GM23248 (cell line): ENCODE measurements at places on chromosomes 11 and 22.

- no peak for DNase-seq
Measured at GRCh38 chr11:118153516-118153915, 893 bp upstream of the SCN4B start.

DNA sequence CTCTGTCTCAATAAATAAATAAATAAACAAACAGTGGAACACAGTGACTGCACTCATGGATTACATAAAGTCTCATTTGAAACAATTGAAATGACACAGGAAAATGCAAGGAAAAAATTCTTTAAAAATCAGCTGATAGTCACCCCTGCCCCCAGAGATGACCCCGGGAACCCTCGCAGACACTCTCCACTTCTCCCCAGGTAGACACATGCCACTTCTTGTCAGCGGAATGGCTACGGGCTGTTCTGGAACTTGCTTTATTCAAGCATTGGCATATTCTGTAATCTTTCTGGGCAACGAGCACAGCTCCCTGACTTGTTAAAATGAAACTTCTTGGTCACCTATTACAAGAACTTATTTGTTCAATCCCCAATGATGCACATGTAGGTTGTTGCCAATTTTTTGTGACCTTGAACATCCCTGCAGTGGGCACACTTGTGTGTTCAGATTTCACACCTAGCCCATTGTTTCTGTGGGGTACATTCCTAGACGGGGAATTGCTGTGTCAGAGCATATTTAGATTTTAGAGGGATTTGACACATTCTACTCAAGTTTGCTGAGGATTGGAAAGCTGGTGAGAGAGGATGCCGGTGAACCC lies 32.8 kb downstream of the MYEOV start:
- DNase-seq = no peak

GRCh38 chr11:112177589-112177988 lies 2.3 kb downstream of the BCO2 start:
- DNase-seq = no peak

GRCh38 chr11:66168289-66168688 lies 98.2 kb downstream of the PACS1 start:
- DNase-seq = no peak

- no peak for DNase-seq
Measured at GRCh38 chr11:82995754-82996398, 75.8 kb downstream of the RAB30 start.

DNA sequence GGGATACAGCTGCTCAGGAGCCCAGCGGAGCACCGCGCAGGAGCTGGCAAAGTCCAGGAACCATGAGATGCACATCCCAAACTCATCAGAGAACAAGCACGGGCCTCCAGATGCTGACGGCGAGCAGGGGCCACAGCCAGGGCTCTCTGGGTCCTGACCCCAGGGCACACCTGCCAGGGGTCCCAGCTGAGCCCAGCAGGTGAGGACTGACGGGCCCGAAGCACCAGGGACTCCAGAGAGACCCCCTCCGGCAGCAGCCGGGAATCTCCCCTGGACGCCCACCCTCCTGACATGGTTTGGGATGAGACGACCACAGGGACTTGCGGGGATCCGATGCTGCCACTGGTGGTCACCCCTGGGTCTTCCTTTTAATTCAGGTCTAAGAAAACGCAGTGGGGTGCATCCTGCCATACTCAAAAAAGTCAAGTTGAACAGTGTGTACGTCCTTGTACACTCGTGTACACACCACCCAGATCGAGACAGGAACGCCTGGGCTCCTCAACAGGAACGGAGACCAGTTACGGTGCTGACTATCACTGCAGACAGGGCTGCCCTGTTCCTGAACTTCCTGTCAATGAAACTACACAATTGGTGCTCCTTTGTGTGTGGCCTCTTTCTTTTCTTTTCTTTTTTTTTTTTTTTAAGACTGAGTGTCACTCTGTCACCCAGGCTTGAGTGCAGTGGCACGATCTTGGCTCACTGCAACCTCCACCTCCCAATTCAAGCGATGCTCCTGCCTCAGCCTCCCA lies 21.9 kb downstream of the TTLL8 start:
- no peak for DNase-seq

DNA sequence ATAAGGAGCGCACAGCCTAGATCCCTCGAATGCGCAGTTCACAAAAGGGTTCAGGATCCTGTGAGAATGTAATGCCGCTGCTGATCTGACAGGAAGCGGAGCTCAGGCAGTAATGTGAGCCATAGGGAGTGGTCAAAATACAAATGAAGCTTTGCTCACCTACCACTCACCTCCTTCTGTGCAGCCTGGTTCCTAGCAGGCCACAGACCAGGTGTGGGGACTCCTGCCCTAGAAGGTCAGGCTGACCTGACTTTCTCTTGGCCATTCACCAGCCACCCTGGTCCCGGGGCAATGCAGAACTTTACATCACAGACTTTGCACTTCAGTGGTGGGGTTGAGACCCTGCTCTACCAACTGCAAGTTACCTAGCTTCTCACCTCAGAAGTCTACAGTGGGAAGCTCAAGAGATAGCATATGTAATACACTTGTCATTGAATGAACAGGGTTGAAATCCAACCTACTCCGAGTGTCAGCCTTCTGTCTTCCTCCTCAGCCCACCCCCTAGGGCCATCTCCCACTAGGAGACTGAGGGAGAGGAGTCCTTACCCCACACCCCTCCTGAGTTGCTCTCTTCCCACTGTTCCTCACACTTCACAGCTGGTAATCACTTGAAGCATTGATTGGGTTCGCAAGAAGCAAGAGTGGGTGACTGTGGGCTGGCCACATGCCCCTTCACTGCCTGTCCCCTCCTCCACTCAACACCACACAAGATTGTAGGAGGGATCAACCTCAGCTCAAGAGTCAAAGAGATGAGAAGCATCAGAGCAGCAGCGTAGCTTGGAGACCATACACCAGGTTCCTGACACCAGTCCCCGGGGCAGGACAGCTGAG lies 2.0 kb upstream of the KCNJ1 start:
- no peak for DNase-seq

DNA sequence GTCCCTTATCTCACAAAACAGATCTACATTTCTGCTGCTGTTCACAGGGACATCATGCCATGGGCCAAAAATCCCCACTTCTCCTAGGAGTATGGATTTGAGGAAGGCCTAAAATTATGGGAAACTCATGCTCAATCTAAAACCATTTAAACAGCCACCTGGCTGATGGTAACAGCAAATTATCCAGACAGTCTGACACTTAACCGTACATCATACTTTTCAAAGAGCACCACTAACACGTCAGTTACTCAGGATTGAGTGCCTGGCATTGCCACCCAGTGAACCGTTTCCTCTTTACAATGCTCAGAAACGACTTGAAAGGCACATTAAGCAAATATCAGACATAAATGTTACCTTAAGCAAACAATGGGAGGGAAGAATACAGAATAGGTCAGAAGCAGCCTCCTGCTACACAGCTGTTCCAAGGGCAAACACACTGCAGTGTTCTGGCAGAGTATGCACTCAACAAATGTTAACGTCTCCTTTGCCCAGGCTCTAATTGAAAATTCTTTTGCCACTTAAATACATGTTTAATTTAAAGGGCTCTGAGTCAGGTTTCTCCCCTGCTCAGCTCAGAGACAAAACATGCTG lies 18.8 kb upstream of the SLC36A4 start:
- no peak for DNase-seq

GRCh38 chr22:46660604-46661201 lies 40.5 kb downstream of the GRAMD4 start:
- no peak for DNase-seq
